Naive thymus-derived CD8-positive, alpha-beta T cell (primary cell): ENCODE measurements at places on chromosomes 3 and 15. TPM values are rescaled to one million over a fixed set of nuclear protein-coding genes. Genes with fewer than 3 reads are reported as not detected.

GRCh38 chr15:36271048-36271447 lies 308.4 kb upstream of the CDIN1 start:
- H3K36me3 ChIP-seq, result no peaks in the 10 kb centered on the region
- H3K27ac ChIP-seq, result no peak overlapping the region
- no peak for DNase-seq
- H3K4me3 ChIP-seq, result no peak overlapping the region
- no peaks in the 10 kb centered on the region for H3K4me1 ChIP-seq

DNA sequence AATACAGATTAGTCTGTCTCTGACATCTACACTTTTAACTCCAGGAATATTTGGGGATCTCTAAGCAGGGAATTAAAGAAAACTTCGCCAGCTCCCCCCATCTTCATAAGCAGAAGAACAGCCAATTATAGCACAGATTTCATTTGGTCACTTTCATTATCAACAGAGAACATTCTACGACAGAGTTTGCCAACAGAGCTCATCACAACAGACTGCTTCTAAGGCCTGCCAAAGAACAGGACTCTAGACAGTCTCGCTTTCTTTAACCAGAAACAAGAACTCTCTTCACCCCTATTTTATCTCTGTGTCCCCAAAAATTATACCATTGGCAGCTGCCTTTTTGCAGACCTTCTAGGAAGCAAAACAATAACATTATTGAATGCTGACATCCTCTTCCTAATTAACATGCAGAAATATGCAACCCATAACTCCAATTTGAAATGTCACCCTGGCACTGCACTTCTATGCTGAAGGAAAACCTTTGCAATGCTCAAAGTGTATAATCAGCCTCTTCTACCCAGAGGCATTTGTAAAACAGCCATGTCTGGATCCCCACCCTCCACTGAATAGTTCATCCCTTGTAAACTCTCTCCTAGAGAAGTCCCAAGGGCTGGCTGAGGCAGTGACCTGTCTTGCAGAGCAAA lies 552.8 kb downstream of the MAGI1 start:
- no peaks in the 10 kb centered on the region for H3K36me3 ChIP-seq
- H3K4me1 ChIP-seq, result no peaks in the 10 kb centered on the region
- DNase-seq, result no peak
- H3K4me3 ChIP-seq, result no peak overlapping the region
- no peaks in the 10 kb centered on the region for H3K27me3 ChIP-seq

DNA sequence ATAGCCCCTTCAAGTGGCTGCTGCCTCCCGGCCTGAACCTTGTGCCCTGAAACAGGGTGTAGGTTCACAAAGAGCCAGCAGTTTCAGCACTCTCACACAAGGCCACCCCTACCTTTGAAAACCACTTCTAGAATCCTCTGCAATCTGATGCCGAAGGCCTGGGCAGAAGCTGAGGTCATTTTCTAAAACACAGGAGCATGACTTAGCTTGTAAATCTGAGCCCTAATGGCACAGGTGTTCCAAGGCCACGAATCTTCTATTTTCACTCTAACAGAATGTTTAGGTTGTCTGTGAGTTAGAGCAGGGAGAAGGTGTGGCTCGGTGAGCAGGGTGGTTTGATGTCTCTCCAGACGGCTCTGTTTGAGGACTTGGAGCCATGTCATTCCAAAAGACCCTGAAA lies 62.3 kb downstream of the SYNM start:
- H3K4me3 ChIP-seq, result no peak overlapping the region
- no peaks in the 10 kb centered on the region for H3K27me3 ChIP-seq
- no peaks in the 10 kb centered on the region for H3K36me3 ChIP-seq
- no peak for DNase-seq
- H3K4me1 ChIP-seq, result no peaks in the 10 kb centered on the region
- H3K27ac ChIP-seq, result no peak overlapping the region

GRCh38 chr15:72195101-72195511 lies 2.5 kb downstream of the GRAMD2A start:
- no peak overlapping the region for H3K27ac ChIP-seq
- no peak overlapping the region for H3K4me3 ChIP-seq
- H3K27me3 ChIP-seq, result peaks cover 46% of the 10 kb centered on the region
- H3K4me1 ChIP-seq, result peaks cover 15% of the 10 kb centered on the region
- H3K36me3 ChIP-seq, result no peaks in the 10 kb centered on the region

GRCh38 chr3:52243791-52244628 lies 1.5 kb upstream of the PPM1M start:
- peak overlapping the region; percentile 94 for H3K27ac ChIP-seq
- peaks cover 78% of the 10 kb centered on the region for H3K4me1 ChIP-seq
- H3K27me3 ChIP-seq, result no peaks in the 10 kb centered on the region
- H3K36me3 ChIP-seq, result no peaks in the 10 kb centered on the region

DNA sequence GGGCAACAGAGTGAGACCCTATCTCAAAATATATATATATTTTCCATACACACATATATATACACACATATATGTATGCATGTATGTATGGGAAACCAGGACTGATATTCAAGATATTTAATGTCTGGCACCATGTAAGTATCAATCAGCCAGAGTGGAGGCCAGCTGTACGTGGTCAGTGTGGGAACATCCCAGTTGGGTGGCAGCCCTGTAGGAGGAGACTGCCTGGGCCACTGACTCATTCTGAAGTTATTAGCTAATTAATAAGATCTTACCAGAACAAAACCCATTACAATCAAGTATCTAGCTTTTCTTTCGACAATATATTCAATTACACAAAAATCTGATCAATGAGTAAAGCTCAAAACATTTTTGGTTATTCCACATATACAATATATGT lies 85.1 kb upstream of the OCA2 start:
- no peaks in the 10 kb centered on the region for H3K4me1 ChIP-seq
- no peak overlapping the region for H3K4me3 ChIP-seq
- H3K36me3 ChIP-seq, result peaks cover 76% of the 10 kb centered on the region

DNA sequence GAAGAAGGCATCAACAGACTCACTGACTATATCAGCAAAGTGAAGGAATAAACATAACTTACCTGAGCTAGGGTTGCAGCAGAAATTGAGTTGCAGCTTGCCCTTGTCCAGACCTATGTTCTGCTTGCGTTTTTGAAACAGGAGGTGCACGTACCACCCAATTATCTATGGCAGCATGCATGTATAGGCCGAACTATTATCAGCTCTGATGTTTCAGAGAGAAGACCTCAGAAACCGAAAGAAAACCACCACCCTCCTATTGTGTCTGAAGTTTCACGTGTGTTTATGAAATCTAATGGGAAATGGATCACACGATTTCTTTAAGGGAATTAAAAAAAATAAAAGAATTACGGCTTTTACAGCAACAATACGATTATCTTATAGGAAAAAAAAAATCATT lies 17.8 kb downstream of the LMOD3 start:
- no peaks in the 10 kb centered on the region for H3K27me3 ChIP-seq
- H3K36me3 ChIP-seq, result no peaks in the 10 kb centered on the region
- no peak overlapping the region for H3K27ac ChIP-seq

- H3K36me3 ChIP-seq, result no peaks in the 10 kb centered on the region
- H3K27ac ChIP-seq, result no peak overlapping the region
- no peak overlapping the region for H3K4me3 ChIP-seq
- no peaks in the 10 kb centered on the region for H3K4me1 ChIP-seq
- no peak for DNase-seq
- no peaks in the 10 kb centered on the region for H3K27me3 ChIP-seq
These were observed 436.1 kb downstream of the TUSC7 start for GRCh38 chr3:117145677-117146076.

DNA sequence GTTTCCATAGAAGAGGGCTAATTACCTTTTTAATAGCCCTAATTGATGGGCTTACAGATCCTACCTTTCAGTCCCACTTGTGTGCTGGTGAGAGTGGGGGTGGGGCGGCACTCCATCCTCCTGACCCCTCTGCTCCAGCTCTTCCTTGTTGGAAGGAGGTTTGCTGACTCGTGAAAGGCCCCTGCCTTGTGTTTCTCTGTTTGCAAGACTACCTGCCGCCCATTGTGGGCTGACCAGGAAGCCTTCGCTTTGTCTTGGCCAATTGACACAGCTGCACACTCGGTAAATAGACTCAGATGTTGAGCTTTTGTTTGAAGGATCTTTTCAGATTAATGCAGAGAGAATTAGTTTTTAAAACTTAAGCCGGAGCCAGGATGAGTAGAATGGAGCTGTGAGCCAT lies 197.3 kb upstream of the HES1 start:
- H3K27ac ChIP-seq, result no peak overlapping the region
- H3K4me1 ChIP-seq, result peaks cover 2% of the 10 kb centered on the region
- no peak overlapping the region for H3K4me3 ChIP-seq
- H3K36me3 ChIP-seq, result no peaks in the 10 kb centered on the region
- DNase-seq, result no peak
- peaks cover 7% of the 10 kb centered on the region for H3K27me3 ChIP-seq

- H3K27me3 ChIP-seq, result peaks cover 3% of the 10 kb centered on the region
- H3K36me3 ChIP-seq, result no peaks in the 10 kb centered on the region
- no peak overlapping the region for H3K27ac ChIP-seq
- H3K4me1 ChIP-seq, result peaks cover 43% of the 10 kb centered on the region
- no peak for DNase-seq
These were observed 25.5 kb upstream of the MYO1E start for GRCh38 chr15:59398220-59398619.

DNA sequence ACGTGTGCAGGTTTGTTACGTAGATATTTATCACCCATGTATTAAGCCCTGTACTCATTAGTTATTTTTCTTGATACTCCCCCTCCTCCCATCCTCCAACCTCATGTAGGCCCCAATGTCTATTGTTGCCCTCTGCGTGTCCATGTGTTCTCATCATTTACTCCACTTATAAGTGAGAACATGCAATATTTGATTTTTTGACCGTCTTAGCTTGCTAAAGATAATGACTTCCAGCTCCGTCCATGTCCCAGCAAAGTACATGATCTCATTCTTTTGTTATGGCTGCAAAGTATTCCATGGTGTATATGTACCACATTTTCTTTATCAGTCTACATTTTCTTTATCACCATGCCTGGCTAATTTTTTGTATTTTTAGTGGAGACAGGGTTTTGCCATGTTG lies 623.2 kb downstream of the SQOR start:
- H3K27me3 ChIP-seq, result no peaks in the 10 kb centered on the region
- H3K36me3 ChIP-seq, result peaks cover 10% of the 10 kb centered on the region
- H3K4me3 ChIP-seq, result no peak overlapping the region
- DNase-seq, result no peak

DNA sequence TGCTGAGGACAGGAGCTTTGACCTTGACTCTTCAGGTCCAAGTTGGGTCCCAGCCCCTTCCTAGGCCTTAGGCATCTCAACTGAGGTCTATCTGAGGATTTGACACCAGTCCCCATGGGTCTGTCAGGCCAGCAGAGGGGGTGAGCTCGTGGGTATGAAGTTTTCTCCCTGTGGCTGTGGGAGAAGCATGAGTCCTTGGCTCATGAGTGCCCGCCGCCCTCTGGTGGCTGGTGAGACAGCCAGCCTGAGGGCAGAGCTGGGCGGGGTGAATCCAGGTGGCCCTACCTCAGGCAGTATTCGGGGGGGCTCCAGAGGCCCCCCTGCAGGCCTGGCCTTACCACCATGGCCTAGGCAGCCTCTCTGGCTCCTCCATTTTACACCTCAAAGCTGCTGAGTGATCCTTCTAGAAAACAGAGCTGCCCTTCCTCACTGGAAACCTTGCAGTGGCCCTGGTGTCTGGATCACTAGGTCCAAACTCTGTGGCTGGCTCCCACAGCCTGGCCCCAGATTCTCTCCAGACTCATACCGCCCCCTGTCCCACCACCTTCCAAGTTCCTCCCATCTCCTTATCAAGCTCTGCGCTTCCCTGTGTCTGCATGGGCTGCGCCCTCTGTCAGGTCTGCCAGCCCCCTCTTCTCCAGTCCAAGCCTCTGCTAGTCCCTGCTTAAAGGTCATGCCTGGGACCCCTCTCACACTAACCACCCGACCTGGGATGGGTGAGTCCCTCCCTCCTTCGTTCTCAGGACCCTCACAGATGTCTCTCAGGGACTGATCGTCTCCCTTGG lies 16.1 kb downstream of the SH2D7 start:
- no peak overlapping the region for H3K4me3 ChIP-seq
- peak; percentile 82 for DNase-seq
- H3K4me1 ChIP-seq, result peaks cover 43% of the 10 kb centered on the region
- no peaks in the 10 kb centered on the region for H3K27me3 ChIP-seq

DNA sequence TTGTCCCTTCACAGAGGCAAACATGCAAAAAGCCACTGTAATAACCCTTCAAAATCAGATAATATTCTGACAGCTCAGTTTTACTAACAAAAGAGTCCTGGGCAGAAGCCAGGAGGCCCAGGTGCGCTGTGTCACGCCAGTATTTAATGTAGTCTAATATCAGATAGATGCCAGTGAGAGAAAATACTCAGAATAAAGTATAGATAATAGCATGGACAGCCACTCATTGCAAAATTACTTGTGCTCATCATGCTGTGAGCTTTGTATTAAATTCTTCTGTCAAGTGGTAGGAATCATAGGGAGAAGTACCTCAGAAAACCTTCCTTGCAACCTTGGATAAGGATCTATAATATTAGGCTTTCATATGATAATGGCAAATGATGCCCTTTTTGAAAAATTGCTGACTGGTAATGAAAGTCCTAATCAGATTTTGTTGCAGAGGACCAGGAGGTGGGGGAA lies 1154.3 kb downstream of the ROBO1 start:
- H3K36me3 ChIP-seq, result no peaks in the 10 kb centered on the region
- H3K4me1 ChIP-seq, result no peaks in the 10 kb centered on the region
- H3K4me3 ChIP-seq, result no peak overlapping the region
- no peaks in the 10 kb centered on the region for H3K27me3 ChIP-seq
- no peak for DNase-seq

- H3K27me3 ChIP-seq, result peaks cover 43% of the 10 kb centered on the region
- H3K36me3 ChIP-seq, result no peaks in the 10 kb centered on the region
These were observed 228.3 kb downstream of the ABHD5 start for GRCh38 chr3:43919029-43919428.

DNA sequence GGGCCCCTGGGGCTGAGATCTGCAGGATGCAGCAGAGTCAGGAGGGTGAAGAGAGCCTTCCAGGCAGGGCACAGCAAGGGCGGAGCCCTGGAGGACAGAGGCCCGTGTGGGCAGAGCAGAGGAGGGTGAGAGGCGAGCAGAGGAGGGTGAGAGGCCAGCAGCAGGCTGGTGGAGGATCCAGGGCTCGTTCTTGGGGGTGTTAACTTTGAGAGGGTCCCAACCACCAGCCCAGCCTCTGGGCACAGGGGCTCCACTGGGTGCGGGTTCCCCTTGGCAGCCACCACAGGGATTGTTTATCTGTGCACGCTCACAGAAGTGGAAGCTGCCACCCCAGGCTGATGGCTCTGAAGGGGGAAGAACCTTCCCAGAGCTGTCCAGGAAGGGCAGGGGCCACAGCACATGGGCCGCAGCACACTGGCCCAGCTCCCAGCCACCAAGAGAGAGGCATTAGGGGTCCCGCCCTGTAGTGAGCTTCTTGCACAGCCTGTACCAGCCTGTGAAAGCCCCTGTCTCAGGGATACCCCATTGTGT lies 9.3 kb upstream of the PLXND1 start:
- peaks cover 20% of the 10 kb centered on the region for H3K4me1 ChIP-seq
- DNase-seq, result no peak
- no peak overlapping the region for H3K27ac ChIP-seq
- H3K36me3 ChIP-seq, result no peaks in the 10 kb centered on the region

- peaks cover 3% of the 10 kb centered on the region for H3K36me3 ChIP-seq
- no peaks in the 10 kb centered on the region for H3K27me3 ChIP-seq
- peak overlapping the region; percentile 92 for H3K4me3 ChIP-seq
- peaks cover 34% of the 10 kb centered on the region for H3K4me1 ChIP-seq
These were observed 656 bp downstream of the CD47 start for GRCh38 chr3:108090049-108090700.

- DNase-seq, result no peak
- peaks cover 47% of the 10 kb centered on the region for H3K4me1 ChIP-seq
- H3K27me3 ChIP-seq, result no peaks in the 10 kb centered on the region
- no peak overlapping the region for H3K4me3 ChIP-seq
These were observed 208.4 kb upstream of the ZPLD1 start for GRCh38 chr3:102226463-102226862.

The TM4SF1 gene
- total RNA-seq, result not detected

The CACNA2D2 gene
- 4.0 TPM for total RNA-seq

The RAMAC gene
- 17.5 TPM for total RNA-seq

The THBS1 gene
- total RNA-seq, result 3.8 TPM

The TRPM1 gene
- total RNA-seq, result not detected

The CYP8B1 gene
- not detected for total RNA-seq

The GRK7 gene
- 0.44 TPM for total RNA-seq
